Stimulated activated effector memory CD8-positive, alpha-beta T cell treated with anti-CD3 and anti-CD28 coated beads, Interleukin-12 subunit alpha, Interleukin-12 subunit beta, amount 100 ng/mL, for 72 hours (primary cell): ENCODE measurements at places on chromosomes 11 and 22.

DNA sequence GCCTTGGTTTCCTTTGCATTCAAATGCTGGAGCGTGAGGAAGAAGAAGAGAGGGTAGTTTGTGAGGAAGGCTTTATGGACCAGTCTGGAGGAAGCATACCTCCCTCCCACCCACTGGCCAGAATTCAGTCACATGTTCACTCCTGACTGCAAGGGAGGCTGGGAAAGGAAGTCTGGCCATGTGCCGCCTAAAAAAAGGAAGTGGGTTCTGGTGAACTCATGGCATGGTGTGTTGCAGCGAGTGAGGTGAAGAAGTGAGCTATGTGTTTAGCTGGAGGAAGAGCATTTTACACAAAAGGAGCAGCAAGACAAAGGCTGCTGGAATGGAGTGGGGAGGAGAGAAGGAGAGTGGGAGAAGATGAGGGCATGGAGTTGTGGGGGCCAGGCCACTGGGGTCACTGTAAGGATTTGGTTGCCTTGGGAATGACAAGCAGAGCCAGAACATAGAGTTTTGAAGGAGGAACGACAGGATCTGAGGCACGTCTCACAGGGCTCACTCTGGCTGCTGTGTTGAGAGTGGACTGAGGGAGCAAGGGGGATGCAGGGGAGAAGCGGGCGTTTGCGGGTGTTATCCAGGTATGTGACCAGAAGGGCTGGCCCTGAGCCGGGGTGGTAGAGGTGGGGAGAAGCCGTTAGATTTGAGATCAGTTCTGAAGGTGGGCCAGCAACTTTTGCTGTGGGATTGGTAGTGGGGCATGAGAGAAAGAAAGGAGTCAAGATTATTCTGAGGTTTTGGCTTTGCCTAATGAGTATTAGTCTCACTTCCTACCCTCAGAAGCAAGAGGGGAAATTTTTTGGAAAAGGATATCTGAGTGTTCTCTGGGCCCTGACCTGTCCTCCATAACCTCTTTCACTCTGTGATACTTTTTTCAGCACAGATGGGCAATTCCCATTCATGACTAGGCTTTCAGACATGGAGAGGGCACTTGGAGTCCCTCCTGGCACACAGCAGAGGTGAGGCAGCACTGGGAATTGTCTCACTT, 26.4 kb downstream of the BMAL1 start:
- no peak for DNase-seq

DNA sequence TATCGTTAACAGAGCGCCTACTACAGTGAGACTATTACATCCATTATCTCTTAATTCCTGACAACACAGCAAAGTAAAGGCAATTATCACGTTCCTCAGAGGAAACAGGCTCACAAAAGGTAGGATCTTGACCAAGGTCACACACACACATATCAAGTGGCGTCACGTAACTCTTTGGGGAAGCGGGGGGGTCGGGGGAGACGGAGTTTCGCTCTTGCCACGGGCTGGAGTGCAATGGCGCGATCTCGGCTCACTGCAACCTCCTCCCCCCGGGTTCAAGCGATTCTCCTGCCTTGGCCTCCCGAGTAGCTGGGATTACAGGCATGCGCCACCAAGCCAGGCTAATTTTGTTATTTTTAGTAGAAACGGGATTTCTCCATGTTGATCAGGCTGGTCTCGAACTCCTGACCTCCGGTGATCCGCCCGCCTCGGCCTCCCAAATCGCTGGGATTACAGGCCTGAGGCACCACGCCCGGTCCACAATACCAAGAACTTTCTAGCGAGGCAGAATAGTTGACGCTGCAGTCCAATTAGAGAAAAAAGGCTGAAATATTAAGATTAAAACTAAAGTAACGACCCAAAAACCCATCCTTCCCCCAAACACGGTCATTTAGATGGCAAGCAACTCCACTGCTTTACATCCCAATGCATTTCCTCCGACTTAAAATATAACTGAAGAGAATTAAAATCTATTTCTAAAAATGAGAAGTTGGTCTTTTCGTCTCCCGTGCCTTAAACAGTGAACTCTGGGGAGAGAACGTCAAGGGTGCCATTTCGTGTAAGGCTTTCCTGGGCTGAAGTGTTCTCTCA, 1.2 kb downstream of the DDX17 start:
- peak; percentile 76 for DNase-seq

- no peak for DNase-seq
Observed at GRCh38 chr11:80515097-80515496, 1074.3 kb upstream of the TENM4 start.

- no peak for DNase-seq
Observed at GRCh38 chr11:116114198-116114651, 610.0 kb upstream of the CADM1 start.

GRCh38 chr11:119519796-119520195, 96.8 kb upstream of the THY1 start:
- no peak for DNase-seq

- no peak for DNase-seq
Observed at GRCh38 chr11:117071344-117071787, 26.9 kb downstream of the SIK3 start.

GRCh38 chr11:46529095-46529905, 64.5 kb downstream of the AMBRA1 start:
- DNase-seq, result peak; percentile 64

DNA sequence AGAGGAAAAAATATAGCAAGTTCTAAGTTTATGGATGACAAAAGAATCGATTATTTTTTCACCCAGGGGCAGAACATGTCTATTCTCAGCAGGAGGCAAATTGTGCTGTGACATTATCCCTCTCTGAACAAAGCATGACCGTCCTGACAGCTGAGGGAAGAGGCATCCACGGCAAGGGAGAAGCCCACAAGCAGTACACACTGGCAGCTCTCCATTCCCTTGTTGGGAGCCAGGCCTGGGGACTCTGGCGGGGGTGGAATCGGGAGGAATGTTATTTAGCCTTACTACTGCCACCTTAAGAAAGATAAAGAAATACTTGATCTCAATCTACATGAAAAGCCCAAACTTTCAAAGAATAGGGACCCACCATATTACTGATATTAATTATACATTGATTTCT, 3.4 kb downstream of the KIRREL3 start:
- no peak for DNase-seq

- DNase-seq, result peak; percentile 66
Observed at GRCh38 chr11:74255741-74256375, 55.6 kb downstream of the P4HA3 start.

GRCh38 chr11:73393011-73393380, 16.8 kb downstream of the RELT start:
- no peak for DNase-seq

DNA sequence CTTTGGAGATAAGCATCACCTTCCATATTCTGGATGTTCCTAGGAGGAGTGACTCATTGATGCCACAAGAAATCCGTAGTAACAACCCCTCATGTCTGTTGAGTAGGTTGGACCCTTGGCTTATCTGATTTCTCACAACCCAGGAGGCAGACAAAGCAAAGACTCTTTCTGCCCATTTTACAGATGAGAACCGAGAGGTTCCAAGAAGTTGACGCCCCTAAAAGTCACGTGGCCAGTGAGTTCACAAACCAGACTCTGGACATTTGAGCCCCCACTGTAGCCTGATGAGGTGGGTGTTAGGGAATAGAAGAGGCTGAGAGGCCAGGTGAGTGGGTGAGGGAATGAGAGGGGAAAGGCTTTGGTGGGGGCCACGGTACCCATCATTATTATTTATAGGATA, 70.3 kb downstream of the TSPAN18 start:
- no peak for DNase-seq

DNA sequence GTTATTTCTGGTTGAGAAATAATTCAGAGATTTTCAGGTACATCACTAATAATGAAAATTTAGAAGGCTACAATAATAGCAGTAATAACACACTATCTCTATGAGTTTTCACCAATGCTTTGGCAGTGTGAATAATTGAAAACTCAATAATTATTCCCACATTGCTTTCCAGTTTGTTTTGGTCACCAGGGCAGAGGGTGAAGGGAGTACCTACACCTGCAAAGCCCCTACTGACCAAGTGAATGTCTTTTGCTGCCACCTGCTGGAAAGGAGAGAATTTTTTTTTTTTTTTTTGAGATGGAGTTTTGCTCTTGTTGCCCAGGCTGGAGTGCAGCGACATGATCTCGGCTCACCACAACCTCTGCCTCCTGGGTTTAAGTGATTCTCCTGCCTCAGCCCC, 3.2 kb downstream of the NELL1 start:
- DNase-seq, result no peak

GRCh38 chr11:20017320-20017719, 143.0 kb downstream of the DBX1 start:
- no peak for DNase-seq

- no peak for DNase-seq
Observed at GRCh38 chr11:117898059-117898458, 21.6 kb upstream of the FXYD6 start.

- DNase-seq, result no peak
Observed at GRCh38 chr11:63599211-63600122, 14.8 kb downstream of the PLAAT3 start.

- no peak for DNase-seq
Observed at GRCh38 chr11:1222491-1223345, at the start of gene MUC5B. Gene MUC5B, plus strand, starts transcription at chr11:1223066. Its CDS starts 58 bp downstream, at chr11:1223124.

DNA sequence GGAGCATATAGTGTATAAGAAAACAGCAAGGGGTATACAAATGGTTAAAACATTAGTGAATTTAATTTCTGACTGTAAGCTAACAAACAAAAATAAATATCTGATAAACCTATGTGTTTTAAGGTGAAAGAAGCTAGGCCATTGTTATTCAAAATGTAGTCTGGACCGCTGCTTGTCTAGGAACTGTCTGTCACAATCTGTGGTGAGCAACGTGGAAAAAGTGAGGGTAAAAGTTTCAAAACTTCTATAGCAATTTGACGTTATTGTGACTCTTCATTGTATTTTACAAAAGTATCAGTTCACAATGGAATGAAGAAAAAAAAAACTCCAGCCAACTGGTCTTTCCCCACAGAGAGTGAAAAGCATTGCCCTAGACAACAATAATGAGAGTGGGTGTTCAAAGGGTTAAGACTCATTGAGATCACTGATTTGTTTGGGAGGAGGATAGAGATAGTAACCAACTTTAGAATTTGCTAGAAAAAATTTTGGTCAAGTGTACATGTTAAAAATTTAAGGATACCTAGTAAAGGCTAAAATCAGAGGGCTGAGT, 79.1 kb downstream of the UVRAG start:
- no peak for DNase-seq

DNA sequence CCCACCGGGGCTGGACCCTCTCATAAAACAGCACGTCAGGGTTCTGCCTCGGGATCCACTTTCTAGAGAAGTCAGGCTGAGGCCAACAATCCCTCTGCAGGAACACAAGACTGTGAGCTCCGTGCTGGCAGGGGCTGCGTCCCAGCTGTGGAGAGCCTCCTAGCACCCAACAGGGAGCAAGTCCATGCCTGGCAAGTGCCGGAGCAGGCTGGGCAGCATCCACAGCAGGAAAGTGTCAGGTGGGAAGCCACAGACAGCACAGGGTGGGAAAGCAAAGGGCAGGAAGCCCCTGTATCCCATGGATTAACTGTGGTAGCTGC, 682.3 kb downstream of the TBC1D22A start:
- DNase-seq, result no peak

GRCh38 chr22:16806401-16806800, 18.8 kb downstream of the XKR3 start:
- no peak for DNase-seq

DNA sequence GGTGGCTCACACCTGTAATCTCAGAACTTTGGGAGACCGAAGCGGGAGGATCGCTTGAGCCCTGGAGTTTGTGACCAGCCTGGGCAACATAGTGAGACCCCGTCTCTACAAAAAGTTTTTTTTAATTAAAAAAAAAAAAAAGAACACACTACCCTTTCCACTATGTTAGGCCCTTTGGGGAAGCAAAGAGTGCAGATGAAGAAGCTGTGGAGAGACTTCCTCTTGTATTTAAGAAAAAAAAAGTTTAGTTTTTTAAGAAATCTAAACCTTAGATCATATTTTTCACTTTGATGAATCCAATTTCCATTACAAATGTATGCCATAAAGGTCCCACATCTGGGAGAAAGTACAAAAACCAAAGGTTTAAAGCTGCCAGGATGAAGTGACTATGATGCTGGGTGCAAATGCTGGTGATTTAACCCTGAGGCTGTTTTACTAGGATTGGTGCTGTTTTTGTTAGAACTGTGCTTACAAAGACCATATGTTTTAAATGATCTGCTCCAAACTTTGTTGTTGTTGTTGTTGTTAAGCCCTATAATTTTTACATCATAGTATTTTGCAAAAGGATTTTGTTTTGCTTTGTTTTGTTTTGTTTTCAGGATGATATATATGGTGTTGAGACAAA, 28.9 kb upstream of the ACER3 start:
- no peak for DNase-seq

DNA sequence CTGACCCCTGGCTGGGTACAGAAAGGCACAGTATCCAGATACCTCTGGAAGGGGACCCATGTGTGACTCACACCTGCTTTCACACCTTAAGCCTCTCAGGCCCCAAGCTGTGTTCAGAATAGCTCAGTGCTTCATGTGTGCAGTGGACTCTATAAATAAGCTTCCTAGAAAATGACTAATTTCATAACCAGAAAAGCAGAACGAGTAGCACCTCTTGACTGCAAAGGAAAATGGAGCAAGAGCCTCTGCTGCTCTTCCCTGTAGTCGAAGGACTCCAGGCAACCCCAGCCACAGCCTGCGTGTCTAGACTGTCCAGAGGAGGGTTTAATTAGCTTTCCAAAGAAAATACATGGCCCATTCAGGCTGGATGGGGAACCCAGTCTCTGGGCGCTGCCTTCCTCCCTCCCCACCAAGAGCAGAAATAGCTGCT, 23.1 kb downstream of the PTPN5 start:
- DNase-seq, result peak; percentile 56

DNA sequence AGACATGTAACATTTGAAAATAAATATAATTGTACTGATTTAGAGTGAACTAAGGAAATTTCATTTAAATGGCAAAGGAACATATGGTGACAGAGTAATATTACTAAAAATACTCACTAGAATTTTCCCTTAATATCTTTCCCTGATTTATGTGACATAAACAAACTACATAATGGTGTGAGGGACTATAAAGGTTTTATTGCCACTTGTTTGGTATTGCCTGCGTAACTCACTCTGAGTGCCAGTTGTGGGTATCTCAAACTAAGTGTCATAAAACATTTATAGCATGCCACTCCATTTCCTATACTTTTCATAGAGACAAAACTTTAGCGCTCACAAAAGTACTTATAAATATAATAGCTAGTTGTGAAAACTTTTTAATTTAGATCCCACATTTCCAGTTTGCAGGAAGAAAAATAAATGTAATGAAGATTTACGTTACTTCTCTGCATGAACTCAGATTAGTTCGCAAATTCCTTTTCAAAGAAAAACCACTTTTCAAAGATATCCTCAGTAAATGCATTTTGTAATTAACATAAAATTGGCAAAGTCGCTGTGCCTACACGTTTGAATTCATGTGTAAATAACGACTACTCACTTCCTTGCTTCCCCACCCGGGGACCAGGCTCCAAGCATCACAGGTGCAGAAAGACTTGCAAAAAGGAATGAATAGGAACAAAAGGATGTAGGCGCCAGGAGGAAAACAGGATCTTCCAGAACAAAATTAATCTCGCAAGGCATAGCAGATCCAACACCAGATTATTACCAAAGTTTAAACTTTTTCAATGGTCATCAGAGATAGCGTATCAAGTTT, 1.6 kb upstream of the QSER1 start:
- no peak for DNase-seq

GRCh38 chr11:65590240-65590738, 5.3 kb downstream of the KCNK7 start:
- no peak for DNase-seq

GRCh38 chr11:117591316-117592039, 205.5 kb downstream of the DSCAML1 start:
- no peak for DNase-seq

- peak; percentile 64 for DNase-seq
Observed at GRCh38 chr22:40178417-40179409, 988 bp downstream of the TNRC6B start.

GRCh38 chr22:34993548-34993947, 72.4 kb upstream of the ISX start:
- no peak for DNase-seq
